ENCODE measurements at places on chromosomes 7 and 10.

DNA sequence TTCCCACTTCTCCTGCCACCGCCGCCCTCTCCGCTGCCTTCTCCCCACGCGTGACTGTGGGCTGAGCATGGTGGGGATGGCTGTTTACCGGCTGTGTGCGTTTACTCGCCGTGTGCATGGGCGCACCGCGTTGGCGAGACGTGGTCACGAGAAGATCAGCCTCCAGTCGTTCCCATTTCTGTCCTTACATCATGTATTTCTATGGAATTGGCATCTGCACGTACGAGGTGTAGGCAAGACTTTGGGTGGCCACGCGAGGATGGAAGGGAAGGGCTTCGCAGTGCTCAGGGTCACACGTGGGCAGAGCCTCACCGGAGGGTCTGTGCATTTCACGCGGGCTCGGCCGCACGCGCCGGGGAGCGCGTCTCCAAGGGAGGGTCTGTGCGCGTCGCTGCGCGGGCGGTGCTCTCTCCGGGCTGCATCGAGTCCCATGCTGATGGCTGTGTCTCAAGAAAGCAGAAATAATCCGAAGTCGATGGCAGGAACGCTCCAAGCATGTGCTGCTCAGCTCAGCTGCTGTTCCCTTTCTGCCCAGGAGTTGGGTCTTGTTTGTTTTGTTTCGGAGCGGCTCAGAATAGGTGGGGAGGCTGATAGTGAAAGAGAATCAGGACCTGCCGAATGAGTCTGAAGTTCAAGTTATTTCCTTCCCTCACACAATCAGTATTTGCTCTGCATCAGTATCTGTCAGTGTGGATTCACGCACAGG, 973 bp downstream of the CAMK1D start:
- DNase-seq: peak; percentile 21

GRCh38 chr10:88103576-88103975, 240.2 kb downstream of the PTEN start:
- no peak for DNase-seq

GRCh38 chr10:7033031-7033430, 377.8 kb downstream of the SFMBT2 start:
- no peak for DNase-seq

- no peak for DNase-seq
Observed at GRCh38 chr10:120460186-120460585, 3.2 kb downstream of the PLPP4 start.

GRCh38 chr7:150621376-150621775, 10.8 kb downstream of the GIMAP6 start:
- DNase-seq: no peak

DNA sequence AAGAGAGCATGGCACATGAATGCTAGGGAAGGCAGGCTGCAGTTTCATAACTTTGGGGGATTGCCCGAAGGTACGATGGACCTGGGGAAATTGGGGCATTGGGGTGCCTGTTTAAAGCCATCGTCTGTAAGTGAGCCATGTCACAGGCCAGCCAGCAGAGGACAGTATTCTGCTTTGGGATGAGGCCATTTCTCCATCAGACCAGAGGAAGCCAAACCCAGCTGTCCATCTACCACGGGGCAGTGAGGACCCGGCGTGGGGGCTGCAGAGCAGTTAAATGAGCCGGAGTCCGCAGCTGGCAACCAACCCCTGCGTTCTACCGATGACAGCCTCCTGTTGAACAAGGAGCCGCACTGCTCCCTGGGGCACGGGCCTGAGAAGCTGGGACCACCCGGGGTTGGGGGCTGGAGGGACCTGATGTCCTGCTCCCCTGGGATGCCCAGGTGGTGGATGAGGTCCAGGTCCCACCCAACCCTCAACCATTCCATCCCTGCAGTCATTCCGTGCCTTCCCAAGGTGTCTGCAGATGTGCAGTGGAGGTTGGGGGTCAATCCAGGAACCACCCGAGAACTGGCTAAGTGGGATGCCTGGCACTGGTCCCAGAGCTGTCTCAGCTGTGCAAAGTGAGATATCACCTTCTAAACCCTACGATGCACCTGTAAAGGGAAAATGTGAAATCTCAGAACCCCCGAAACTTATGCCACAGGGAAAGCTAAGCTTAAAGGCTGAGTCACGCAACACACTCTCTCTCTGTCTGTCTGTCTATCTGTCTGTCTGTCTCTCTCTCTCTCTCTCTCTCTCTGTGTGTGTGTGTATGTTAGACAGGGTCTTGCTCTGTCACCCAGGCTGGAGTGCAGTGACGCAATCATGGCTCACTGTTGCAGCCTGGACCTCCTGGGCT, 12.1 kb upstream of the RHBDD2 start:
- no peak for DNase-seq

GRCh38 chr10:119619215-119619614, 22.5 kb upstream of the TIAL1 start:
- no peak for DNase-seq

GRCh38 chr7:26784118-26784517, 80.3 kb downstream of the SKAP2 start:
- DNase-seq: no peak

DNA sequence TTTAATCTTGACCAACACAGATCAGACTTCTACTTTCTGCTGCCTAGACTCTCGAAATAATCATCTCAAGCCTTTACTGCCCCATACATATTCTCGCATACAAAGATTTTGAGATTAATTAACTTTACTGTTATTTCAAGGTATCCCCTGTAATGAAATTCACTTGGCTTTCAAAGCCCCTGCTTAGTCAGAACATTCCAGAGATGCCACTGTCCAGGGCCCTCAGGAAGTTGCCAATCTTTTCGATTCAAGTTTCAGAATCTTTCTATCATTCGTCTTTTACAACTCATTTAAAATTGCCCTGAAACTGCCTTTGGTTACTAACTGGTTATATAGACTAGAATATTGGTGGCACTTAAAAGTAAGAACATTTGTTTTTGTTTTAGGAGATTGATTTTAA, 320.2 kb downstream of the CDK14 start:
- no peak for DNase-seq

DNA sequence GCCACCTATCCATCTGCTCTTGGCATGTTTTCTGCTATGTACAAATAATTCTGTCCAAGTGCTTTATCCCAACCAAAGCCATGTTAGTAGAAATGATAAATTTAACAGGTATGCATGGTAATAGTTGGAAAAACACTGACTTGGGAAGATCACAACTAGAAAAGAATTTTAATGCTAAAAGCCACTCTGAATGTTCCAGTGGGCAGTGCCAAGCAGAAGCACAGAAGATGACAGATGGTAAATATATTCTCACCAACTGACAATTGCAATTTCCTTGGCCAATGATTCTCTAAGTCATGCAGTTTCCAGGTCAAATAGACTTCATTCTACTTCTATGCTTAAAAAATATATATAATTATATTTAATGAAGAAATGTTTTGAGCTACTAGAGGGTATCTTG, 83.6 kb upstream of the SEMA3C start:
- no peak for DNase-seq

DNA sequence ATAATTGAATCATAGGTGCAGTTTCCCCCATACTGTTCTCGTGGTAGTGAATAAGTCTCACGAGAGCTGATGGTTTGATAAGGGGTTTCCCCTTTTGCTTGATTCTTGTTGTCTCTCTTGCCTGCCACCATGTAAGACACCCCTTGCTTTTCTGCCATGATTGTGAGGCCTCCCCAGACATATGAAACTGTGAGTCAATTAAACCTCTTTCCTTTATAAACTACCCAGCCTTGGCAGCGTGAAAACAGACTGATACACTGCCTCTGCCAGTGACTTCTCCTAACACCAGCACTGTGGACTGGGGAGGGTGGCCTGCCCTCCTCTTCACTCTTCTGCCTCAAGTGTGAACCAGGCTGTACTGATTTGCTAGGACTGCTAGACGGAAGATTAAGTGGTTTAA, 108.6 kb downstream of the RAB11FIP2 start:
- DNase-seq: no peak

GRCh38 chr10:81026591-81026990, 488.9 kb downstream of the SH2D4B start:
- DNase-seq: no peak

All from stimulated activated CD4-positive, alpha-beta T cell treated with anti-CD3 and anti-CD28 coated beads, Interleukin-15, amount 100 ng/mL, for 1 hour (primary cell).